ENCODE measurements at places on chromosomes 2 and 18. TPM values are rescaled to one million over a fixed set of nuclear protein-coding genes. Genes with fewer than 3 reads are reported as not detected.

CABYR gene
- 2.9 TPM for total RNA-seq

RAB6D gene
- not detected for total RNA-seq

UCN gene
- 1.1 TPM for total RNA-seq

PRSS56 gene
- not detected for total RNA-seq

KCNE4 gene
- 3.1 TPM for total RNA-seq
